Activated naive CD8-positive, alpha-beta T cell treated with anti-CD3 and anti-CD28 coated beads, Interleukin-2, amount 50 U/mL, for 24 hours (primary cell): ENCODE measurements at places on chromosomes 5 and 9.
A peak's percentile ranks its signal among the peaks of the same experiment; 100 is the strongest.

- no peak for DNase-seq
Measured at GRCh38 chr5:97085459-97086181, 56.8 kb downstream of the LIX1 start.

- no peak for DNase-seq
Measured at GRCh38 chr5:40932766-40933165, 23.5 kb downstream of the C7 start.

DNA sequence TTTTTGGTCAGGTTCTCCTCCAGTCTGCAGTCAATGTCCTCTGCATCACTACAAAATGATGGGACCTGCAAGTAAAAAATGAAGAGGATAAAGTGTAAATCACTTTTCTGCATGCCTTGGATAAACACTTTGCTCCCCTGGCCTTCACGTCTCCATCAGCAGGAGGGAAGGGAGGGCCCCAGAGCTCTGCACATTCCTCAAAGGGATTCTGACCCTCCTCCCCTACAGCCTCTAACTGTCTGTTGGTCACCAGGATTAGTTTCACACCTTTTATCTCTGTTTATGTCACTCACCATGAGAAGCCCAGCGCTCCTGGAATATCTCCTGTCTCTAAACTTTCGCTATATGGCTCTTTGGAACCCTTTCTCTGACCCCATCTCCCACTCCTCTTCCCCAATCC, 103.3 kb downstream of the SVEP1 start:
- DNase-seq, result no peak

- peak; percentile 16 for DNase-seq
Measured at GRCh38 chr9:133787754-133788025, 49.5 kb upstream of the SARDH start.

DNA sequence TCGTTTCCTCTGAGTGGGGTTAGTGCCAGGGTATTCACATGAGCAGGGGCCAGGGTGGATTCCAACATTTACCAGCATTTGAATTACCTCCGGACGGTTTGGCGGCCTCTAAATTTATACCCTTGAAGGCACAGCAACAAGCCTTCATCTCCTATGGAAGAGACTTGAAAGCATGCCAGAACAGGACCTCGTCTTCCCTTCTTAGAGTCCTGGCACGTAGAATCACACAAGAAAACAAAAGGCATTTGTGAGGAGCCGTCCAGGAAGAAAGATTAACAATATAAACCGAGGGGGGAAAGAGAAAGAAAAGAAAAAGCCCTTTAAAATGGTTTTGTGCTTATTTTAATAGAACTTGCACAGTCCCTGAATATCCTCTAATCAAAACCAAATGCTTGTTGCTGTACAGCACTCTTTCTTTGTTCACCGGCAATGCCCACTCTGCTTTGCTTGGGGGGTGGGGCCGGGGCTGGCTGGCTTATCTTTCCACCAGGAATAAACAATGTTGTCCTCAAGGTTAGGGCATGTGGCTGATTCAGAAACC, 575.8 kb upstream of the ZNF462 start:
- DNase-seq, result no peak

GRCh38 chr9:136525841-136526499, 19.9 kb downstream of the NOTCH1 start:
- DNase-seq, result no peak

- DNase-seq, result no peak
Measured at GRCh38 chr5:31153521-31153920, 40.0 kb upstream of the CDH6 start.

DNA sequence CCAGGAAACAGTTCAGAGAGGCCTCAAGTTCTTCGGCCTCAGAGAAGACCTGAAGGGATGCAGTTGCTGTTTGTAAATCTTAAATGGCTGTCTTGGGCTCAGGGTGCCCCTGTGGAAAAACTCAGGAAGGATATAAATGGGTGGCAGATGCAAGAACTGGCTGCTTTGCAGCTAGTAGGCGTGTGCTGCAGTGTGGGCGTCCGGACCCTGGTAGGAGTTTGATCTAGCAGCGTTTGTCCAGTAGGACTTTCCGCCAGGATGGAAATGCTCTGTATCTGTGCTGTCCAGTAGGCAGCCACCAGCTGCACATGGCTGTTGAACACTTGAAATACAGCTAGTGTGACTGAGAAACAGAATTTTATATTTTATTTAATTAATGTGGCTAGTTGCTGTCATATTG, 7.7 kb downstream of the CDX1 start:
- DNase-seq, result no peak

DNA sequence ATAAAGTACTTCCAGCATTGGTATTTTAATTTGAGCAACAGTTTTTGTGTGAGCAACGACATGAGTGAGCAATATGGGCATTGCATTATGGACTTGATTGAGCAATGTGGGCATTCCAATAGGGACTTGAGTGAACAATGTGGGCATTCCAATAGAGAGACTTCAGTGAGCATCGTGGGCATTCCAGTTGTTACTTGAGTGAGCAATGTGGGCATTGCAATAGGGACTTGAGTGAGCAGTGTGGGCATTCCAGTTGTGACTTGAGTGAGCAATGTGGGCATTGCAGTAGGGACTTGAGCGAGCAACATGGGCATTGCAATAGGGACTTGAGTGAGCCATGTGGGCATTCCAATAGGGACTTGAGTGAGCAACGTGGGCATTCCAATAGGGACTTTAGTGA, 52.2 kb downstream of the ZCCHC7 start:
- DNase-seq, result no peak

- DNase-seq, result no peak
Measured at GRCh38 chr5:90096415-90097081, 313.0 kb downstream of the CETN3 start.

DNA sequence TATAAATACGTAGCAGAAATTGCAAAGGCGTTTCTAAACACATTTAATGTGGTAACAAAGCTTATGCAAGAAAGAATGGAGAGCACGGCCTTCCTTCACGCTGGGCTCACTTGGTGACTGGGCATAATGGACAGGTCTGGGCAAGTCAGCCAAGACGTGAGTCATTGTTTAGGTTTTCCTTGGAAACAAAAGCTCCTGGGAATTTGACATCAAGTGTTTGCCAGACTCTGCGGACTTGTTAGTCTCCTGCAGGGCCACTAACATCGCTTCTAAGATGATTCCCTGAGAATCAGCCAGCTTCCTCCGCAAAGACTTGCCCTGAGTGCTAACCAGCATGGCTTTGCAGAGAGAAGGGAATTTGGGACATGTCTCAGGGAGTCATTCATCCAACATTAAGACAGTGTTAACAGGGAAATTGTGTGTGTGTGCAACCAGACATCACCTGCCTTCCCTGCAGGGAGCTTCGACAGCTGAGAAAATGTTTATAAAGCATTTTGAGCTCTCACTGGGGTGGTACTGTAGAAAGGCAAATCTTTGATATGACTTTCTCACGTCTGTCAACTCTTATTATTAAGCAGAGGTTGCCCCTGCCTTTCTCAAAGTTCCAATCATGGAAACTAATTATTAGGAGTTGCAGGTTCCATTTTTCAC, 182.5 kb downstream of the NTRK2 start:
- no peak for DNase-seq

GRCh38 chr5:67095346-67096171, 101.0 kb downstream of the CD180 start:
- DNase-seq, result no peak

DNA sequence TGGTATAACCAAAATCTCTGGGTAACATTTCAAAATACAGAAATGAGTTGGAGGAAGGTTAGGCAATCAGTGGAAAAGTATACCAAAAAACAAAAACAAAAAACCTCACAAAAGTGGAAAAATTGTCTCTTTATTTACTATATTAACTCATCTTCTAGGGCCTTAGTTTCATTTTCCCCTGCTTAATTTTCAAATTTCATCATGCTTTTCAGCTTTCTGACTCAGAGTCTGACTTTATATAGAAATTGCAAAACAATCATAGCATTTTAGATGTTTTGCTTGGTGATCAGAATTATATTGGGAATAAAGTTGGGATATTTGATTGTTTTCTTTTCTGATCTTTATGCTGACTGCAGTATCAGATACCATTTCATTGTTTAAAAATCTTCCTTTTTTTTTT, 257.0 kb upstream of the PRR16 start:
- DNase-seq, result no peak
